ENCODE measurements at places on chromosomes 12 and 14.

GRCh38 chr14:20855652-20856291 is 35.4 kb upstream of the RNASE3 start:
- peak; percentile 1 for DNase-seq

DNA sequence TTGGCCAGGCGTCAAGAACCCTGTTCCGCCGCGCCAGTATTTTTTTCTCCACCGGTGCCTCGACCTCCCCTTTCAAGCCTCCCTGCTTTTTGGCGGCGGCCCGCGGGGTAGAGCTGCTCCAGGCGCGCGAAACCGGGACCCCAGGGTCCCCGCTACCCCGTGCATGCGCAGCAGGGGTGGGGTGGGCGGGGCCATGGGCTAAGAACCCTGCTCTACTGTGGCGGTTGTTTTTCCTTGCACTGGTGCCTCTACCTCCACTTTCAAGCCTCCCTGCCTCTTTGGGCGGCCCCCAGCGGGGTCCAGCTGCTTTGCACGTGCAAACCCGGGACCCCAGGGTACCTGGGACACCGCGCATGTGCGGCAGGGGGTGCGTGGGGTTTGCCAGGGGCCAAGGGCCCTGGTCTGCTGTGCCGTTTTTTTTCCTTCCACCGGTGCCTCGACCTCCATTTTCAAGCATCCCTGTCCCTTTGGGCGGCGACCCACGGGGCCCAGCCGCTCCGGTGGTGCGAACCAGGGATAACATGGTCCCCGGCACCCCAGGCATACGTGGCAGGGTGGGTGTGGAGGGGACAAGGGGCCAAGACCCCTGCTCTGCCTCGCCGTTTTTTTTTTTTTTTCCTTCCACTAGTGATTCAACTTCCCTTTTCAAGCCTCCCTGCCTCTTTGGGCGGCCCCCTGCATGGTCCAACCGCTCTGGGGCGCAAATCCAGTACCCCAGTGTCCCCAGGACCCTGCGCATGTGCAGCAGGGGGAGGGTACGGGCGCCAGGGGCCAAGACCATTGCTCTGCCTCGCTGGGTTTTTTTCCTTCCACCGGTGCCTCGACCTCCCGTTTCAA is 326.8 kb downstream of the ALG10 start:
- DNase-seq: no peak

- no peak for DNase-seq
Measured at GRCh38 chr14:44742202-44742601, 219.5 kb downstream of the KLHL28 start.

GRCh38 chr14:67583711-67584644 is 16.1 kb downstream of the PIGH start:
- DNase-seq: no peak

DNA sequence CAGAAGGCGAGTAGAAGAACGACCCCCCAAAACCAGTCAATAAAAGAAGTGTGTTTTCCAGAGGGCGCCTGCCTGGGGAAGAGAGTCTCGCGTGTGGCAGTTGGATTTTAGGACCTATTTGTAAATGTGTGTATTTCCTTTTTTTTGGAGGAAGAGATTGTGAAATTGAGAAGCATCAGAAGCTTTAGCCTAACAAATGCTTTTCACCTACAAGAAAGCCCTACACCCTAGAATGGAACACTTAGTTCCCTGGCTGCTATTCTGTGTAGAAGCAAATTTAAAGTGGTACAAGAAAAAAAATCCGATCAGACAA is 1.3 kb downstream of the RCOR1 start:
- DNase-seq: no peak

- no peak for DNase-seq
Measured at GRCh38 chr14:57493467-57494181, at the start of gene CCDC198. Gene CCDC198, minus strand, starts transcription at chr14:57493857. Its CDS starts 142 bp downstream, at chr14:57493715.

- no peak for DNase-seq
Measured at GRCh38 chr14:84671776-84672175, 858.2 kb upstream of the FLRT2 start.

Data from activated T-helper 1 cell treated with anti-CD3 and anti-CD28 coated beads, Interleukin-2, amount 50 U/mL, for 16 hours (primary cell).